H4 (cell line): ENCODE measurements at places on chromosomes 2 and 18.

GRCh38 chr2:56099963-56100362 lies 83.8 kb upstream of the CCDC85A start:
- DNase-seq, result no peak

DNA sequence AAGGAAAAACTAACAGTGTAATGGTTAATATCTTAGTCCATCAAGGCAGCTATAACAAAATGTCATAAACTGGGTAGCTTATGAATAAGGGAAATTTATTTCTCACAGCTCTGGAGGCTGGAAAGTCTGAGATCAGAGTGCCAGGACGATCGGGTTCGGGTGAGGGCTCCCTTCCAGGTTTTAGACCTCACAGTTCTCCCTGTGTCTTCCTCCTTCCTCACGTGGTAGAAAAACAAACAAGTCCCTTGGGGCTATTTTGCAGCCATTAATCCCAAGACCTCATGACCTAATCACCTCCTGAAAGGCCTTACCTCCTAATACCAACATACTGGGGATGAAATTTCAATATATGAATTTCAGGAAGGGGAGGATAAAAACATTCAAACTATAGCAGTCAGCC lies 455.9 kb downstream of the CNTNAP5 start:
- no peak for DNase-seq

DNA sequence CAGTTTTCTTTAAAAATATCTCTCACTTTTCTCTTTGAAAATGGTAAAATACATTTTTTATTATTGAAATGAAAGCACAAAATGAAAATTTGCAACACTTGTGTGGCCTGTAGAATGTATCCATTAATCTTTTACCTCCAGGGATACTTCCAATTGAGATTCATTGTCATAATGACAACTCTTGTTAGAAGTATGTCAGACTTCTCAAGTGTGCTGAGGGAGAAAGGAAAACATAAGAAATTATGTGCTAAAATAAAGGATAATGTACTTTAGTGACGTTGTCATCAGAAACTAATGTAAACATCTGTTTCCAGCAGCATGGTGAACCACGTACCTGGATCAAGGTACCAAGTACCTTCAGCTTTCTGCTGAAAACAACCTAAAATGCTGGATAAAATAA lies 195.8 kb upstream of the STON1 start:
- DNase-seq, result no peak

DNA sequence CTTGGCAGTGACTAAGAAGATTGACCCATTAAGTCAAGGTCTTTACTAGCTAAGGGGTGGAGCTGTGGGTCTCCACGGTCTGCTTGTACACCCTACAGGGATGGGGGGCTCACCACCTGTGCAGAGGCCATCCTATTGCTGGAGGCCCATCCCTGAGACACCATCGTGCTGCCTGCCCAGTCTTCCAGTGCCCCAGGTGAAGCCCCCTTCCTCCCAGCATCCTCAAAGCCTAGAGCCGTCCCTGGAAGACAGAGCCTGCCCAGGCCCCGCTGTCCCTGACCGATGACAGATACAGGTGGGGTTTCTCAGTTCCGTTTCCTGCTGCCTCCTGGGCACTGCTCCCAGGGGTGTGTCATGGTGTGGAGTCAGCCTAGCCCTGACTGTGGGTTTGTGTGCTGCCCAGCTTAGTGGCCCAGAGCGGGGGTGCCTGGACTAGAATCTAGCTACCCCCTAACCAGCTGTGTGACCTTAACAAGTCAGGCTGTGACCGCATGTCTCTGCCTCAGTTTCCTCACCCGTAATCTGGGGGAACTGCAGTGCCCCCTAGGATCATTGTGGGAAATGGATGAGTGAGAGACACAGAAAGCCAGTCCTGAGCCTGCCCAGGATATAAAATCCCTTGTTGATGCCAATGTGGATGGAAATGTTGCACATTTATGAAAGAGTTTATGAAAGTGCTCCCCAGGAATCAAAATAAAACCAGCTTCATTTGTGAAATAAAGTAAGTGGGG lies 2.0 kb downstream of the OTOS start:
- DNase-seq, result no peak

DNA sequence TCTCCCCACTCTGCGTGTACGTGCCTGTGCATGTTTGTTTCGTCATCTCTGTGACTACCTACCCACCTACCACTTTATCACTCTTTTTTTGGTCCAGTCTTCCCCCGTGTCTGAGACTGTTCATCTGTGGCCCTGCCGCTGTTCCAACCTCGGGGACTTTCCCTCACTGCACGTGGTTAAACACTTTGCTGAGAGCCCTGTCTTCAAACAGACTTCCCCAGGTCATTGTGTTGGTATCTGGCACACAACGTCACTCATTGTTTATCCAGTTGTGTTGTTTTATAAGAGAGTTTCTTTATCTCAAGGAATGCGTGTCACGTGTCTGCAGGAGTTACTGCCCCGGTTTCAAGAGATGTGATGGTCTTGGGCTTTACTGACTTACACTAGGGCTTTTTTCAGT lies 262.0 kb upstream of the RASGRP3 start:
- DNase-seq, result peak; percentile 3

- DNase-seq, result no peak
Observed at GRCh38 chr2:123035541-123035940, 989.5 kb upstream of the CNTNAP5 start.

DNA sequence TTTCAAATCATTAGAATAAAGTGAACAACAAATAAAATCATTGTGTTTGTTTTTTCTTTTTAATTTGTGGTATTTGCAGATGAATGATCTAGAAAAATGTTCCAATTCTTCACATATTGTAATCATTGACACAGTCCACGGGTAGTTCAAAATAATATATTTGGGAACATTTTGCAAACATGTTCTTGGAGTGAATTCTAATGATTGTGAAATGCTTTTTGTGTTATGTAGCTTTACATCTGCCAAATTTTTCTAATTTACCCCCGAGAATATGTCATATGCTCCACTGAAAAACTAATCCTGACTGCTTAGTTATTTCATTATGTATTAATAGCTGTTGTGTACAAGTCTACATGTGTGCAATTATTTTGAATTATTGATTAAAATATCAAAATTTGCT lies 1468.4 kb upstream of the NXPH2 start:
- DNase-seq, result no peak

DNA sequence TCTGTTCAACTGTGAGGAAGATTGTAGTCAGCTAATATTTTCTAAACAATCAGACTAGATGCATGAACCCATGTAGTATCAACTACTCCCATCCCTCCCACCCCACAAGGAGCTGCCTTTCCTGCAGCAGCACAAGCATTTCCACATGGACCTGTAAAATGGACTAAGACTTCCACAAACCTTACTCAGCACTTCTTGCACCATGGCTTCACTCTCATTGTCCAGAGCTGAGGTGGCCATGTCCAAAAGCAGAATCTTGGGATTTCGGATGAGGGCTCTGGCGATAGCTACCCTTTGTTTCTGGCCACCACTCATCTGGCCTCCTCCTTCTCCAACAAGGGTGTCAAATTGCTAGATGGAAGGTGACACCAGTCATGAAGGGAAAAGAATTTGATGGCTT lies 61.3 kb downstream of the ABCB11 start:
- no peak for DNase-seq

- DNase-seq, result no peak
Observed at GRCh38 chr2:181378491-181378890, 78.7 kb upstream of the ITGA4 start.

DNA sequence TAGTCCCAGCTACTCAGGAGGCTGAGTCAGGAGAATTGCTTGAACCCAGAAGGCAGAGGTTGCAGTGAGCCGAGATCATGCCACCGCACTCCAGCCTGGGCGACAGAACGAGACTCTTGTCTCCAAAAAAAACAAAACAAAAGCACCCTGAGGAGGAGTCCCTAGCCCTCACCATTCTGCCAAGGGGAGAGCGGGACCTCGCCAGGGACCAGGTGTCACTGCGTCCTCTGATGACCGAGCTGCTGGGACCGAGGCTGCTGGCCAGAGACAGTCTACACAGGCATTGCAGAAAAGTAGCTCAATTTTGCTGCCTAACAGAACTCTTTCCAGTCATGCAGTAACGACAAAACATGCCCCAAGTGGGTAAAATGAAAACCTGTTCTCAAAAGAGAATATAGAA lies 18.4 kb downstream of the NCK2 start:
- no peak for DNase-seq
